Muscle of leg (tissue), 16 donors: ENCODE measurements at places on chromosomes 11 and 22.

- DNase-seq = peak; percentile 72
These were observed 3.8 kb upstream of the ADORA2A start for GRCh38 chr22:24423519-24424000.

DNA sequence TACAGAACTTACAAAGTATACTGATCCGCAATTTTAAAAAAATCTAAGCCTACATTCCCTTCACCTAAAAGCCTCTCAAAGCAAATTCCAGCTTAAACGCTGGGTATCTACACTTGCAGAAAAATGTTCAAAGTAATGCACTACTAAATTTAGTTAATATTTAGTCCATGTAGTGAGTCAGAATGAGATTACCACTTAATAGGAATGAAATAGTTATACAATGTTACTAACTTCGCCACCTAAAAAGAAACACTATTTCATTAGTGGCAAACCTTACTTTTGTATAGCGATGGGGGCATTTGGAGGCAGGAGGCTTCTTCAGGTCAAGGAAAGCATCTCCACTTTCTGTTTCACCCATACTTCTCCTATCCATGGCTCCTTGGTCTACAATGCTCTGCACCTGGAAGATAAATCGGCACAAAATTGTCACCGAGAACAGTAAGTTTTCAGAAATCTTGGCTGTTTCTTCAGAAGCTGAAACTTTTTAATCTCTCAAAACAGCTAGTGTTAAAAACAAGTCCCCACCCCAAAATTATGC is 1.2 kb downstream of the EIF4ENIF1 start:
- DNase-seq = no peak

- no peak for DNase-seq
These were observed 139.1 kb downstream of the SLC17A6 start for GRCh38 chr11:22477312-22477711.

DNA sequence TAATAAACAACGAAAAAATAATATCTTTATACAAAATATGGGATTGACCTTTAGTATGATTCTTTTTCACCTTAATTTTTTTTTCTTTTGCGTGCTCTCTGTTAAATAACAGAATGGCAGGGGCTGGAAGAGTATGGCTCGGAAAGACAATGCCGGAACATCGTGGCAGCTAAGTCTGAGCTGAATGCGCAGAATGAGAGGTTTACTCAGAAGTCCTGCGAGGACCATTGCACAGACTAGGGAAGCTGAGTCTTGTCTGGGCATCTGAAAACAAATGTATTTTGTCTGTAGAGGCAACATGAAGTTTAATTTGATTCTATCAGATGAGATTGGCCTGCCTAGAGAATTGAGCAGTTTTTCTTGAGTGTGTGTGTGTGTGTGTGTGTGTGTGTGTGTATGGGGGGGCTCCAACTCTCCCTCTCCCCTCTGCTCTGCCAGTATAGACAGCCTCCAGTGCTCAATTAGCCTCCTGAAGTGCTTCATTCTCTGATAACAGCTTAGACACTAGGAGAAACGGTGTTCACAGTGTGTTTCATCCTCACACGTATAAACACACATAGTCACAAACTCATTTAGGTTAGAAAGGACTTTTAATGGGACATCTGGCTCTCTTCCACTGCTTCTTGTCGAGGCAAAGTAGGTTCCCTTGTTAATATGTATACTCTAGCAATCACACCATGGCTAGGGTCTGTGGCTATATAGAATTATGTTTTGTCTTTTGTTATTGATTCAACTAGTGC is 244.3 kb upstream of the SORL1-AS1 start:
- DNase-seq = no peak

GRCh38 chr11:64648551-64648950 is 57.5 kb downstream of the SLC22A12 start:
- DNase-seq = no peak
